ENCODE measurements at places on chromosomes 12 and 14.

DNA sequence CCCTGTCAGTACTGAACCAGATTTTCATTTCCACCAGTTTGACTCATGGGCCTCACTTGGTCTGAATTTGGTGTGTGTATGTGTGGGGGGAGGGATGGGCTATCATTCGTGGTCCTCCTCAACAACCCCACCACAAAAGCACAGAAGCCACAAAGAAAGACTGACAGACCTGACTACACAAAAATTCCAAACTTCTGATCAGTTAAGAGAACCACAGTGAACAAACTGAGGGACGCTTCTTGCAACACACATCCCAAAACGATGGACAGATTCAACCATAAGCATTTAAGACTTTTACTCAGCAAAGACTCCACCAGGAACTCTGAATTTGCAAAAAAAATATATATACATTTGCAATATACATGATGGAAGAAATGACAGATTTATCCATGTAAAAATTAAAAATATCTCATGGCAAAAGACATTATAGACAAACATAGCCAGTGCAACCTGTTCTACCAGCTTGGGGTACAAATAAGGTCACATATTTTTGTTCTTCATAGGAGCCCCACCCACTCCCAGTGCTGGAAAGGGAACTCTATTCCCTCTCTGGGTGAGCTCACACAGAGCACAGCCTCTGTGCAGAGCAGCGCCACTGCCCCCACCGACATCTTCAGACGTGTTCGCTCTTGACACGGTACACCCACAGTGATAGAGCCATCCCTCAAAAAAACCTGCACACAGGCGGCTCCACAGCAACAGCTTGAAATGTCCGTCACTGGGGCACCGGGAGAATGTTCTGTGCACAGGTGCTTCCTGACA, 49.7 kb downstream of the JAG2 start:
- DNase-seq, result no peak

DNA sequence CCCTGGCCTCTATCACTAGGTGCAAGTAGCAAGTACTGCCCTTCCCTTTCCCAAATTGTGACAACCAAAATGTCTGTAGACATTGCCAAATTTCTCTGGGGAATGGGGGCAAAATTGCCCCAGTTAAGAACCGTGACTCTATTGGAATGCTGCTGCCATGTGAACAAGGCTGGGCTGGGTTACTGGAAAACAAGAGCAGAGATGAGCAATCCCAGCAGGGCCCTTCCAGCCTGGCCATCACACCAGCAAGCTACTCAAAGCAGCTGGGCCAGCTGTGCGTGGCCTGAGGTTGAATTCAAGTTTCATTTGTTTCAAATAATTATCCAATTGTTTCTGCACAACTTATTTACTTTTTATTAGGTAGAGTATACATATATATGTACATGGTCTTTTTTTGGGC, 103.4 kb upstream of the PKP2 start:
- DNase-seq, result no peak

DNA sequence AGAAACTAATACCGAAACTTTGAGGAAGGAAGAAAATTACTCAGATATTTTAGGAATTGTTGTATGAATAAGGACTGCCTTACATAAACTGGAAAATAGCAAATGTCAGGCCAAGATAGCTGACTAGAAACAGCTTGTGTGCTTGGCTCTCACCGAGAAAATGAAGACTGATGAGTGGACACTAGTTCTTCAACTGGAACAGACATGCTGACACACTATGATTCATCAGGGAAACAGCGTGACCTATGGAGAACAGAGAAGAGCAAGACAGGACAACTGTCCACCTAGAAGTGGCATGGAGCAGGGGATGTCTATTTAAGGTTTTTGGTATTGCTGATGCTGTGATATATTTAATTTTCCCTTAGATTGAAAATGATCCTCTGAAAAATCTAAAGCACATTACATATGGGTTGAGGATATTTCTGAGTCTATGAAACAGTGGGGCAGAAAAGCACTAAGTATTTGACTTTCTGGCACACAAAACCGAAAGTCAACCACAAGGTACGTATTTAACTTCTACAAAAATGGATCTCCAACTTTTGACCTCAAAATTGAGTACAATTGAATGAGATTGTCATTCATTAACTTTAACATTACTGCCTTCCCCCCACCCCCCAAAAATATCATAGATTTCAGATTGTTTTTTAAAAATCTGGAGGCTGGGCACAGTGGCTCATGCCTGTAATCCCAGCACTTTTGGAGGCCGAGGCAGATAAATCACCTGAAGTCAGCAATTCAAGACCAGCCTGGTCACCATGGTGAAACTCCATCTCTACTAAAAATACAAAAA, 863.2 kb downstream of the LRFN5 start:
- no peak for DNase-seq

DNA sequence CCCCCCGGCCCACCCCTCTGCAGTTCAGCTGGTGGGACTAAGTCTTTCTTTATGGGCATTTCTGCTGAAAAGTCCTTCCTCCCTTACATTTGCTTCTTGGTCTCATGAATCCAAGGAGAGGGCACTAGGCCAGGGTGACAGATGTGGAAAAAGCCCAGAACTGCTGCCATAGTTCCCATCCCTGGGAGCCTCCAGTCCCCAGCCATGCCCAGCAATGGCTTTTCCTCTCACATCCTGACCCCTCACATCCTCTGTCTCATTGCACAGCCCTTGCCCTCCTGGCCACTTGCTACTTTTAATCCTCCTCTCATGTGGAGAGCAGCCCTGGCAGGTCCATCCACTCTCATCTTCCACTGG, 122.5 kb downstream of the ZFP36L1 start:
- DNase-seq, result no peak

- DNase-seq, result peak; percentile 17
These were observed 280.0 kb upstream of the CRY1 start for GRCh38 chr12:107373238-107373809.

- no peak for DNase-seq
These were observed 95.9 kb downstream of the TTC7B start for GRCh38 chr14:90720336-90720735.

DNA sequence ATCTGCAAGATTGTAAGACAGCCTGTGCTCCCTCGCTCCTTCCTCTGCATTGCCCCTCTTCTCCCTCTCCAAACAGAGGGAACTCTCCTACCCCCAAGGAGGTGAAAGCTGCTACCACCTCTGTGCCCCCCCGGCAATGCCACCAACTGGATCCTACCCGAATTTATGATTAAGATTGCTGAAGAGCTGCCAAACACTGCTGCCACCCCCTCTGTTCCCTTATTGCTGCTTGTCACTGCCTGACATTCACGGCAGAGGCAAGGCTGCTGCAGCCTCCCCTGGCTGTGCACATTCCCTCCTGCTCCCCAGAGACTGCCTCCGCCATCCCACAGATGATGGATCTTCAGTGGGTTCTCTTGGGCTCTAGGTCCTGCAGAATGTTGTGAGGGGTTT, 37.4 kb downstream of the DAD1 start:
- DNase-seq, result peak; percentile 24

DNA sequence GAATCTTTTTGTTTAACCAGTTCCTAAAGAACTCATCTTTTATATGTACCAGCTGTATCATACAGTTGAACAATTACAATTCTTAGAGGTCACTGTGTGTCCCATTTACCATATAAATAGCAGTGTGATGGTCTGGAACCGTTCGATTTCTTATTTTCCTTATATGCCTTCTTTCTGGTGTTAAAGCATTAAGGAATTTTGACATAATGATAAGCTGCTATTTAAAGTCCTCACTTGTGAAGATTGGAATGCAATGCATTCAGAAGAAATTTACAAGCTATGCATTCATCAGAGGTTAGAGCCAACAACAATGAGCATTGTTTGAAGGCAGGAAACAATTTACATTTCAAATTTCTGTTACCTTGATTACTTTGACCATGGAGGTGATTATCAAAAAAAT, 80.0 kb upstream of the PRICKLE1 start:
- DNase-seq, result no peak

GRCh38 chr12:120705618-120706017, 4.6 kb upstream of the UNC119B start:
- DNase-seq, result no peak

DNA sequence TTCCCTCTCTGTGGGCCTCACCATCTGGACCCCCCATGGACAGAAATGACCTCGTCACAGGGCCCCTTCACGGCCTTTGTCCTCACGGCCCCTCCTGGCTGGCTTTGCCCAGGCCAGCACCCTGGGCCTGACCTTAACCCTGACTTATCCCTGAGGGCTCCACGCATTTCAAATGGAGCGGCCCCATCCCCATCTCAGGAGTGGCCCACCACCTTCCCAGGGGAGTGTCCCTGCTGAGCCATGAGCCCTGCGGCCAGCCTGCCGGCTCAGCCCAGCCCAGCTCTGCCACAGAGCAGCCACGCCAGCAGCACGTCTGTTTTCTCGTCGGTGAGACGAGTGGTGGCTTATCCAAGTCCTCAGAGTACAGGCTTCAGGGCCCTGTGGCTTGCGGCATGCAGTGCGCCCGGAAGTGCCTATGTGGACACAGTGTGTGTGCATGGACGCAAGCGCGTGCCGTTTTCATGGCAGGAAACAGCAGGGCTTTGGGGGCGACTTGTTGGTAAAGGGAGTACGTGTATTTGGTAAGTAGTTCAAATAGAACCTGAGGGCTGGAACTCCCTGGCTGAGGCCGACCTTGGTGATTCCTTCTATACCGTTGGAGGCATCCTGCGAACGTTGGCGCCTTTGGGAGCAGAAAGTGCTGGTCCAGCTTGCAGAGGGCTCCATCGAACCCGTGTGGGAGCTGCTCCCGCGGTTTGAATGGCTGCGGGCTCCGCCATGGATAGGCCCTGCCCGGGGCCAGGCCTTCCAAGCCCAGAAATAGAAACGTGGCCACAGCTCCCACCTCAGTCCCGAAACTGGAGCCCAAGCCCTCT, 52.1 kb downstream of the LRCOL1 start:
- DNase-seq, result no peak

DNA sequence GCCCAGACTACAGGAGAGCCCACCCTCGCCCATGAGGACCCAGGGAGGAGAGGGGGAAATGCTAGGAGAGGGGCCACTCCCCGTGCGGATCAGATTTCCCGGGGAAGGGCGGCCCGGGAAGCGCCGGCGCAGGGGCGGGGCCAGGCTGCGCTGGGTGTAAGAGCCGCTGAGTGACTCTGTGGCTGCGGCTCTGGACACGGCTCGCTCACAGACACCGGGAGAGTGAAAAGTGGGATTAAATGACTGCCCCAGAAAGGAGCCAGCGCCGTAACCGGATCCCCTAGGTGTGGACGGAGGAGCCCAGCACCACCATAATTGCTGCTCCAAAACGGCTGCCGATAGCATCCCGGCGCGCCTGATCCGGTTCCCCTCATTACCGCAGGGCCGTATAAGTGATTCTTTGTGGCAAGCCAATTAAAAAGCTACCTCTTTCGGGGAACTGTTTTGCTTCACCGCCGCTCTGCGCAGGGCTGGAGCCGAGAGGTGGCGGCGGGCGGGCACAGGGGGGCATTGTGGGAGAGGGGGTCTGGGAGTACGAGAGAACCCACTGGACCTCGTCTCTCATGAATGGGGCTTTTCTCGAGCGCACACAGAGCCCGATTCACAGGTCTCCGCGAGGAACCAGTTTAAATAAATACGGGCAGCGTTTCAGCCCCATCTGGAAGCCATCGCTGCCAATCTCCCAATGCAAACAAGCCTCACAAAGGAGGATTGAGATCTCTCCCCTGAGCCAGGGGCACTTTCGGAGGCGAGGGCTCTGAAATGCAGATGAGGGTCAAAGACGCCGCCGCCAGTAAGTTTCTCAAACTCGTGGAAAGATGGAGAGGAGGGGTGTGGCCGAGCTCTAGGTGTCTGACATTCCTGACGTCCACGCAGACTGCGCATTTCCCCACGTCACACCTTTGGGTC, 2.5 kb downstream of the COL2A1 start:
- DNase-seq, result no peak

- no peak for DNase-seq
These were observed 976 bp downstream of the PEX5 start for GRCh38 chr12:7190268-7191055.

GRCh38 chr14:65804439-65805112, 392.0 kb downstream of the FUT8 start:
- DNase-seq, result no peak

DNA sequence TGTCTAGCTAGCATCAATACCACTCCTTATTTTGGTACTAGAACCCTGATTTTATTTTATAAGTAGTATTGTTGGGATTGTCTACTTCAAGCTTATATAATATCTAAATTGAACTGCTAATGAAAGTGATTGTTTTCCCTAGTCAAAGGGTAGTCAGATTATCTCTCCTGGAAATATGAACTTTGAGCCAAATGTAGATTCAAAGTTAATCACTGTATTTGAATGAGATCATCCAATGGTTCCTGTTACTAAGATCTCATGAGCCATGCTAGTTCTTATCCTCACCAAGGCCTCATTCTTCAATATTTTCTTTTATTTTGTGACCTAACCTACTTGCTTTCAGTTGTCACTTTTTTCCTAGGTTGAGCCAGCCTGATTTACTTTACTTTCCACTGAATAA, 276.7 kb downstream of the RASSF9 start:
- DNase-seq, result no peak

GRCh38 chr12:92047393-92047826, 98.2 kb downstream of the BTG1 start:
- no peak for DNase-seq

- DNase-seq, result no peak
These were observed 108.6 kb downstream of the VRK1 start for GRCh38 chr14:96905825-96906224.

- DNase-seq, result no peak
These were observed 17.9 kb upstream of the TC2N start for GRCh38 chr14:91885113-91885712.

DNA sequence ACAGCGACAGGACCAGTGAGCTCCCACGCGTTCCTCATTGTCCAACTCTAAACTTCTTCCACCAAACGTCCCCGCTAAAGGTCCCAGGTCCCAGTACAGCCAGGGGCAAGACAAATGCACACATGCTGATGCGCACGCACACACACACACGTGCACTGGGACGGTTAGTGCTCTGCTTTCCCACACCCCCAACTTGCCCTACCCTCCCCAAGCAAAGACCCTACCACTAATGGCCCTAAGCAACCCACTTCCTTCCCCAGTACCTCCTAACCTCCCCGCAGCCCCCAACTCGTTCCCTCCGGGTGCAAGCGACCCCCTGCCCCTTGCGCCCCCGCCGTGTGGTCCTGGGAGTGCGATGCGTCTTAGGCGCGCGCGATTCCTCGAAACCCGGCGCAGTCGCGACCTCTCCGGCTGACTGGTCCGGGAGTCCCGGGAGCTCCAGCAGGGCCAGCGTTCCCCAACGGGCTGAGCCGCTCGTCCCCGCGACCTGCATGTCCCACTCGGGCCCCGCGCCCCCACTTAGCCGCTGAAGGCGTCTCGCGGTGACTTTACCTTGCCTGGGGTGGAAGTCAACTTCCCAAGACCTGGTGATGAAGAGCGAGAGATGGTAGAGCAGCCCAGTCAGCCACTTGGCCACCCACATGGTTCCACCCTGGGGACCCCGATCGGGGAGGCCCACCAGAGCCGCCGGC, 578 bp downstream of the ADAMTS20 start:
- no peak for DNase-seq

- no peak for DNase-seq
These were observed 116.2 kb downstream of the LRRIQ1 start for GRCh38 chr12:85152311-85152729.

All from CD4-positive, alpha-beta T cell treated with Interleukin-12 subunit alpha and Interleukin-12 subunit beta, for 1 hour (primary cell).